Substantia nigra (tissue), 51 donors: ENCODE measurements at places on chromosomes 7 and 10.
A peak's percentile ranks its signal among the peaks of the same experiment; 100 is the strongest.

GRCh38 chr10:24708081-24708480, 15.6 kb downstream of the ARHGAP21 start:
- DNase-seq, result no peak

- no peak for DNase-seq
Observed at GRCh38 chr10:97540669-97541500, 31.7 kb upstream of the ANKRD2 start.

DNA sequence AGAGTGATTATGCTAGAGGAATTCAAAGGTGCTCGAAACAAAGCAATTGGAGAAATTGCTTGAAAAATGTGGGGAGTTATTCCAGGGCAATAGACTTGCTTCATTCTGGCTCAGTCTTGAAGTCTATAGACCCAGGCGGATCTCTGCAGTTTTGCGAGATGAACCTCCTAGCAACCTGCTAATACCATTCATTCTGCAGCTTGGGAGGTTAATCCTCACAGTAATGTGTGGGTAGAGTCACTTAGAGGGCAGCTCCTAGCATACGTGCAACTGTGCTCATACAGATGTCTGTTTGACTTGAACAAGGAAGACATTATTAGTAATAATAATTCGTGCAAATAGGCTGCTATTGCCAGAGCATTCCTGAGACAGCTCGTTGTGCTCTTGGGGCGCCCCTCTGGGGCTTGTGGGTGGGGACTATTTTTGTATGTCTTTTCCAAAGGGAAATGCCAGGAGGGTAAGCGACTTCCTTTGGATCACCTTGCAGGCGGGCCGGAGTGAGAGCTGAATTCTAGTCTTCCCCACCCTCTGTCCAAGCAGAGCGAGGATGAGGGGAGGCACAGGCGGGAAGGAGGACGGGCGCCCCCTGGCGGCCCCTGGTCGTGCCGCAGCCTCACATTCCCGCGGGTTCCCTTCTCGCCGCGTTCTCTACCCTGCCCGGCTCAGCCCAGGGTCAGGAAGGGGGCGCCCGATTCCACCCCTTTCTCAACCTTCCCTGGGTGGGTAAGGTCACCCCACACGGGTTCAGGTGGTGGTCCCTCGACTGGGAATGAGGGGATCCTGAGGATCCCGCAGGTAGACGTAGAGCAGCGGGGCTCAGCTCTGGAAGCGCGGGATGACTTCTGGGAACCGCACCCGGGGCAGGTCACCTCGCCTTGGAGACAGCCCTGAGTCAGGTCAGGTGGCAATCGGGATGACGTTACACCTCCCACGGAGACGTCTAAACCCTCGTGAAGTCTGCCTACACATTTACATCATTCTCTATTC, 241.5 kb downstream of the PHTF2 start:
- no peak for DNase-seq

DNA sequence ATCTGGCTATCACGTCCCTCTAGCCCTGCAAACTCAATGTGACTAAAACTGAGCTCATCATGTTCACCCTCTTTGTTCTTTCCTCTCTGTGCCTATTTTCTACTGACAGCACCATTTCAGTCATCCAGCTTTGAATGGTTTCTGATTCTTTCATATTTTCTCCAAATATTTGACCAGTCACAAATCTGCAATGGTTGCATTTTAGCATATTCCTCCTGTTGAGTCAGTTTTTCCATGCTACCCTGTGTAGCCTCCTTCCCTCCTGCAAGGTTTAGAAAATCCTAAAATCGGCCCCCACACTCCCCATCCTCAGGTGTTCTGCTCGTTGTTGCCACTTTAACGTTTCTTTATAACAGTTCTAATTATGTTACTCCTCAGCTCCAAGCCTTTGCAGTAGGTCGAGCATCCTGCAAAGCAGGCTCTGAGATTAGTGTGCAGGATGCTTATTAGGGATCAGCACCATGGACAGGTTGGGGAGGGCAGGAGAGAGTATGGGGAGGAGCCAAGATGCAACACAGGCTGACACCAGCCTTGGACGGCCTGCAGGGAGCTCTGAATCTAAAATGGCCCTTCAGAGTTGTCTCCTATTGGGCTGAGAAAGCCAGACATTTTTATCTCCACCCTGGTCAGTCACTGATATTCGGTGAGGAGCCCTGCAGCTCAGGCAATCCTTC, 531.0 kb upstream of the COBL start:
- no peak for DNase-seq

DNA sequence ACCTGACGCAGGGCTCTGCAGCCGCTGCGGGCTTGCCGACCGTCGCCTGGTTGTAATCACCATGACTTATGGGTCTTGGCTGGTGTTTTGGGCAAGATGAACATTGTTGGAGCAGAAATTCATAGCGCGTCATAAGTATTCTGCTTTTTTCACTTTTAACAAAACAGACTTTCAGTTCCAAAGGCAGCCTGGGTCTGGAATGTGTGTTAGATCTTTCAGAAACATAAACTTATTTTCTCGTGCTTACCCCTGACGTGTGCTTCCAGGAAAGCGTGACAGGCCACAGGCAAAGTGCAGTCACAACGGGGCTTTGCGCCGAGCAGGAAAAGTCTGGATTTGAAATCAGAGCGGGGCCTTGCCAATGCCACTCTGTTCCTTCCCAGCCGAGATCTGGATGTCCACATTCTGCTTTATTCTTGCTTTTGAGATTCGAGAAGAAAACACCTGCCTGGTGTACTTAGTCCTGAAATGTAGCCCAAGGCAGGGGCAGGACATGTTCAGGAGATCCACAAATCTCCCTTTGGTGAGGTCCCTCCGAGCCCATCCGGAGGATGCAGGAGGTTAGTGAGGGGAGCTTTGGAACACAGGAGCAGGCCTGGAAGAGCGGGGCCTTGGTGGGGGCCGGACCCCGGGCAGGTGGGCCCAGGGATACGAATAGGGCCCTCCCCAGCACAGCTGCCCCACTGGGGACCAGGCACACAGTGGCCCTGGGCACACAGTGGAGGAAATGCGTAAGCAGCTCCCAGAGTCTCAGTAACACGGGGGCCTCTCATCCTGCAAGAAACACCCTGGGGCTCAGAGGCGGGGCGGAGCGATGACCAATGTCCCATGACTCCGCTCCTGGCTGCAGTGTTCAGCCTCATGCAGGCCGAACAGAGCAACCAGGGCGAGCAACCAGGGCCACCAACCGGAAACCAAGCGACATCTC, 49.5 kb upstream of the EBF3 start:
- DNase-seq, result no peak

DNA sequence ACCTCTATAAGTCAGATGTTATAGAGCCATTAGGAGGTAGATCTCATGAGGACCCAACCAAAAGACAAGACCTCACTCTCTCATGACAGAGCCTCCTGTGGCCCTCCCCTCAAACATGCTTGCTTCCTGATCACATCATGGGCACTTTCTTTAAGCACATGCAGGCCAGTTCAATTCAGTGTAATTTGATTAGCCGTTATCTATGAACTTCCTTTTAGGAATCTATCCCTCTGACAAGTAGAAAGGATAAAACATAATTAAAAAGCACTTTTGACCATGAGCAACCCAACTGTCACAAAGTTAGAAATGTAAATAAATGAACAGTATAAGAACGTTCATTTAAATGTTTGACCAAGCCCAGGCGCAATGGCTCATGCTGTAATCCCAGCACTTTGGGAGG, 27.7 kb upstream of the TMEM254 start:
- DNase-seq, result no peak

DNA sequence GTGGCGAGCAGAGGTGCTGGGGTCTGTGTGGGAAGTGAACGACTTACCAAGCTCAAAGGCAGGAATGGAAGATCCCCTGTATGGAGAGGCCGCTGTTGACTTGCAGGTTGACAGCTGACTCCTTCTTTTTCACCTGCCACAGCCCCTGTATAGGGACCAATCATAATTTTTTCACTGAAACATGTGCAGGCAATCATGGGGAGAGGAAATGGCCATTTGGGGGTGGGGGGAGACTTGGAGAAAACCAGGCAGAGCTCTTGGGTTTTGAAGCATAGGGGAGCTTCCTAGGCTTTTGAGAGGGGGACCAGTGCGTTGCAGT, 101.4 kb downstream of the WDR37 start:
- no peak for DNase-seq

- no peak for DNase-seq
Observed at GRCh38 chr7:112302566-112302965, 96.1 kb downstream of the ZNF277 start.

- DNase-seq, result no peak
Observed at GRCh38 chr7:29606287-29606721, 42.7 kb downstream of the PRR15 start.

- DNase-seq, result no peak
Observed at GRCh38 chr10:71811351-71811750, 38.0 kb upstream of the VSIR start.

- no peak for DNase-seq
Observed at GRCh38 chr7:94706996-94707740, 51.2 kb upstream of the SGCE start.

DNA sequence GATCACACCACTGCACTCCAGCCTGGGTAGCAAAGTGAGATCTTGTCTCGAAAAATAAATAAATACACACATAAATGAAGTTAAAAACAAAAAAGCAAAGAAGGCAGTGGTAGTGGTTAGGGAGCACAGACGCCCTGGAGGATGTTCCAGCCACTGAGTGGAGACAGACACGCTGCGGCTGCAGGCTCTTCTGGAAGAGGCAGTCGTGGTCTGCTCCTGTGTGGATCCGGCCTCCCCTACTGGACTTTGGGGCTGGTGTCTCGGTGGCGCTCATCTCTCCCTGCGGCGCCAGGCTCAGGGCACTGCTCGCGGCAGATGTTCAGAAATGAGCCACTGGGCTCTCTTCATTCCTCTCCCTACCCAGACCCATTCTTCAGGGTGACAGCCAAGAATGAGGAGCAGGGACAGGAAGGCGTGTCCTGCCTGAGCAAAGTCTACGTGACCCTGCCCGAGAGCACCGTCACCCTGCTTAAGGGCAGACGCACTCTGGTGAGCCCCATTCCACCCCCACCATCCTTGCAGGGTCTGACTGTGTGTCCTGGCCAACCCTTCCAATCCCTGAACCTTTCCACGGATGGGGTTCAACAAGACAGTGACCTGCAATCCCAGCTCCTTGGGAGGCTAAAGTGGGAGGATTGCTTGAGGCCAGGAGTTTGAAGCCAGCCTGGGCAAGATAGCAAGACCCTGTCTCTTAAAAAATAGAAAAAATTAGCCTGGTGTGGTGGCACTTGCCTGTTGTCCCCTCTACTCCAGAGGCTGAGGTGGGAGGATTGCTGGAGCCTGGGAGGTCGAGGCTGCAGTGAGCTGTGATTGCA, 26.2 kb downstream of the ZAN start:
- no peak for DNase-seq

GRCh38 chr10:120999868-121000267, 148.7 kb downstream of the WDR11 start:
- DNase-seq, result no peak

DNA sequence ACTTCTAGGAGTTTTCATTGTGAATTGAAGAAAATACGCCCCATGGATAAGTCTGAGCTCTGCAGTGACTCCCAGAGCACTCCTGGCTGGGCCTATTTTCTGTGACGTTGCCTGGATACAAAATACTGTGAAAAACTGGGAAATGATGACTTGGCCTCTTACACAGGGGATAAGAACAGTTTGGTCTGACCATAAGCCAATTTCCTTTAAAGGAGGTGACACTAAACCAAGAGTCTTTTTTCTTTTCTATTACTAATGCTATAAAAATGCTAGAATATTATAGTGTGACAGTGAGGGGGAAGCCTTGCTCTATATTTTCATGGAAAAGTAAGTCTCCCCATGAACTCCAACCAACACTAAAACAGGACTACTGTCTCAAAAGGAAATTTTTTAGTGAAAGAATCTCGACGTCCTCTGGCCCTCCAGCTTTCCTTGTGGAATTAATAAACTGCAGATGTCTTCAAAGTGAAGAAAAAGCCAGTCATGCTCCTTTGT, 45.5 kb downstream of the MYOF start:
- no peak for DNase-seq

DNA sequence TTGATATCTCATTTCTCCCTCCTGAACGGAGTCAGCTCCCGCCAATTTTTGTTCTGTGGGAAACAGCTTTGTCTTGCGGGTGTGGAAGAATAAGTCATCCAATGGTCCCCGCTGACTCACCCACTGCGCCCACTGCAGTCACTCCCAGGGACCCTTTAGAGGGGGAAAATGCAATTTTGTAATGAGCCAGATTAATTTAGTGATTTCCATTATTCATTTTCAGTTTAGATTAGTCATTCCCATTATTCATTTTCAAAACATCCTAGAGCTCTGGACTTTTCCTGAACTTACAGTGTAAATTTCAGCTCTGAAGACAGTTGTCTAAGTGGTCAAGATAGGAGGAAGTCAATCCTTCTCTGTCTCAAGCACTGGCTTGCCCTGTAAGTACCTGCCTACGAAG, 154.9 kb upstream of the TMEM72 start:
- no peak for DNase-seq

GRCh38 chr7:90817846-90818245, 221.7 kb downstream of the CDK14 start:
- DNase-seq, result no peak

DNA sequence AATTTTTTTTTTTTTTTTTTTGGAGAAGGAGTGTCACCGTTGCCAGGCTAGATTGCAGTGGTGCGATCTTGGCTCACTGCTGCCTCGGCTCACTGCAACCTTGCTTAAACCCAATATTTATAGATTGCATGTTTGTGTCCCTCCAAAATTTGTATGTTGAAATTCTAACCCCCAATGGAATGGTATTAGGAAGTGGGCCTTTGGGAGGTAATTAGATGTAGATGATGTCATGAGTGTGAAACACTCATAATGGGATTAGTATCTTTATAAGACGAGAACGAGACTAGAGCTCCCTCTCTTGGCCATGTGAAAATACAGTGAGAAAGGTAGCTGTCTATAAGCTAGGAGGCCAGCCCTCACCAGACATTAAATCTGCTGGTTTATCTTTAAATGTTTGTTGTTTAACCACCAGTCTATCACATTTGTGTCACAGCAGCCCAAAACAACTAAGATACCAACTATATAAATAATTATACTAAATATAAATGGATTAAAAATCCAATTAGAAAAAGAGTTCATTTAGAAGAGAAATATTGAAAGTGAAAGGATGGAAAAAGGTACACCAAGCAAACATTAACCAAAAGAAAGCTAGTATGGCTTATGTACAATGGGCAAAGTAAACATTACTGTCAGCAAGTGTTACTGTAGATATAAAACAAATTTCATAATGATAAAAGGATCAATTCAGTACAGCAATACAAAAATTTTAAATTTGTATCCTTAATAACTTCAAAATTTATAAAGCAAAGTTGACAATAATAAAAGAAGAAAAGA, 9.3 kb downstream of the TCAF1 start:
- DNase-seq, result no peak

DNA sequence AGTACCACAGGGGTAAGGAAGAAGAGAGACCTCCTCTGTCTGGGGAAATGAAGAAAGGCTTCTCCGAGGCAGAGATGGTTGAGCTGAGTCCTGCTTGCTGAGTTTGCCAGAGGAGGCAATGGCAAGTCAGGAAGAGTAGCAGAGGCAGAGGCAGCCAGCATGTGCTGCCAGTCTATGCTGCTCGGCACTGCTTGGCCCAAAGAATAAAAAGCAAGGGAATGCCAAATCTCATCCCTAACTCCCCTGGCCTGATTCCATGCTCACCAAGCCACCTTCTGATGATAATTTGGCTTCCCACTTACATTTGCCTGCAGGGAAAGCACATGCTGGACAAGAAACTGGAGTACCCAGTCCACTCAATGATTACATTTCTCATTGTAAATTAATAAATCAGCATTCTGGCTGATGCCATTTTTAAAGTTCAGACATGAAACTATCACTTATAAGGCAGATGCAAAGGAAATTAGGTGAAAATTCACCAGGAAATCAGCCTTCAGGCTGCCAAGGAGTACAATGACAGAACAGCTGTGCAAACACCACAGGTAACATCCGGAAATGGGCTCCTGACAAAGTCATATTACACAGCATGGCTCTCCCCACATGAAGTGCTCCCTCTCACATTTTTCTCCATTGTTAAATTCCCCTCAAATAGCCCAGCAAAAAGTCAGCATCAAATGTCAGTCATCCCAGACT, 245.9 kb downstream of the MTERF1 start:
- DNase-seq, result peak; percentile 4
